Tracheal epithelial cell (primary cell): ENCODE measurements at places on chromosomes 6 and 20. TPM values are rescaled to one million over a fixed set of nuclear protein-coding genes. Genes with fewer than 3 reads are reported as not detected.

Gene SERINC1
- 142 and 162 TPM in 2 replicates for total RNA-seq

Gene CCN6
- 0.72 TPM in 1 of 2 replicates, not detected in the other for total RNA-seq

Gene SAMD10
- 2.1 and 4.3 TPM in 2 replicates for total RNA-seq

Gene CLVS2
- not detected in 2 replicates for total RNA-seq

Gene NANP
- total RNA-seq, result 3.4 and 5.1 TPM in 2 replicates

Gene HLA-DRA
- total RNA-seq, result not detected in 2 replicates

Gene SLC17A9
- total RNA-seq, result 0.43 and 2.4 TPM in 2 replicates

Gene IL17F
- total RNA-seq, result not detected in 2 replicates

Gene RAET1L
- 2.3 and 9.4 TPM in 2 replicates for total RNA-seq

Gene PAK5
- total RNA-seq, result under 0.01 TPM in 1 of 2 replicates, not detected in the other

Gene BHLHE23
- total RNA-seq, result not detected in 2 replicates

Gene KCNQ2
- not detected in 2 replicates for total RNA-seq

Gene SCRT2
- total RNA-seq, result not detected in 2 replicates

Gene CASS4
- 0.21 and 0.24 TPM in 2 replicates for total RNA-seq

Gene CEP85L
- 4.7 and 9.9 TPM in 2 replicates for total RNA-seq

Gene JAG1
- total RNA-seq, result 205 and 243 TPM in 2 replicates

Gene CFAP61
- total RNA-seq, result not detected in 2 replicates

Gene PAX1
- not detected in 2 replicates for total RNA-seq

Gene RBCK1
- total RNA-seq, result 235 and 274 TPM in 2 replicates

Gene RBPJL
- total RNA-seq, result not detected in 2 replicates

Gene HLA-G
- 11.1 and 22.0 TPM in 2 replicates for total RNA-seq

Gene MLN
- not detected in 2 replicates for total RNA-seq

Gene PNPLA1
- not detected in 2 replicates for total RNA-seq

Gene ETV7
- 0.24 TPM in 1 of 2 replicates, not detected in the other for total RNA-seq

Gene DOK5
- 0.24 TPM in 1 of 2 replicates, not detected in the other for total RNA-seq

Gene POPDC3
- total RNA-seq, result 4.3 and 6.0 TPM in 2 replicates

Gene MUC21
- total RNA-seq, result under 0.01 and 0.21 TPM in 2 replicates

Gene ZNF311
- total RNA-seq, result 0.96 and 2.1 TPM in 2 replicates

Gene SLC35D3
- total RNA-seq, result under 0.01 TPM in 1 of 2 replicates, not detected in the other

Gene CST4
- not detected in 2 replicates for total RNA-seq

Gene TRIM31
- total RNA-seq, result 0.21 TPM in 1 of 2 replicates, not detected in the other

Gene SLC22A23
- total RNA-seq, result 25.1 and 28.8 TPM in 2 replicates
